ENCODE measurements at places on chromosomes 2 and 18.

GRCh38 chr2:106758901-106759497, 127.0 kb downstream of the ST6GAL2 start:
- no peak for DNase-seq

- no peak for DNase-seq
These were observed 11.3 kb upstream of the SH3BP4 start for GRCh38 chr2:234940527-234940926.

GRCh38 chr2:54575379-54575888, 119.3 kb downstream of the SPTBN1 start:
- no peak for DNase-seq

DNA sequence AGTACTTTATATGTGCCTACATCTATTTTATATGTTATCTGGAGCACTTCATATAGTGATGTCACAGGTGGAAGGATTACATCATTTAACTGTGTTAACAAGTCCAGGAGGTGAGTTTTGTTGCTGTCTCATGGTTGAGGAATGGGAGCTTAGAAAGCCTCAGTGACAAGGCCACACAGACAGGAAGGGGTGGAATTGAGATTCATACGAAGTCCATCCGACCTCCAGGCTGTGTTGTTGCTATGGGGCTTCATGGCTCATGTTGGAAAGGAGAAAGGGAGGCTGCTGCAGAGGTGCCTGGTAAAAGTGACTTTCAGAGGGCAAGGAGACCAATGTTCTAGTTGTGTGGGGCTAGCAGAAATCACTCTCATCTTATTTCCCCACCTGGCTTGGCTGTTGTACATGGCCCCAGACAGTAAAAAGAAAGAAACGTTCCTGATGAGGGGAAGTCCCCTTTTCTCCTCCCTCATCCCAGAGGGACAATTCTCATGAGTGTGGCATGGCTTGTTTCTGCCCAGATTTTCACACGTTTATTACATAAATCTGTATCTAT, 31.0 kb upstream of the GREB1 start:
- DNase-seq, result no peak

GRCh38 chr2:181792906-181793305, 98.6 kb upstream of the ITPRID2 start:
- DNase-seq, result no peak

- no peak for DNase-seq
These were observed 522.2 kb downstream of the PIK3C3 start for GRCh38 chr18:42477267-42477666.

DNA sequence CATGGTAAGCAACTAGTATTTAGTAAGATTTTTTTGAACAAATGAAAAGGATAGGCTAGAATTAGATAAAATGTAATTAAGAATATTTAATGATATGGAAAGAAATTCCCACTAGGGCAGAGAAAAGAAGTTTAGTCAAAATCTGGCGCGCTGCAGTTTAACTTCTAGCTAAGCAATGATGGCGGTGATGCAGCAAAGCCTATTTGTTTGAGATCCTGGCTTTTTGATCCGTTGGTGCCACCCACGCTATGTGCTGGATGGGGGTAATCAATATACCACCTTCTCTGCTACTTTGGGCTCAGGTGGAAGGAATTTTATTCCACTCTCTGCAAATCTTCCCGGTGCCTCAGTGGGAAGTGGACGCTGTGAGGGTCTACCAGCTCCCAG, 421 bp upstream of the FAM171B start:
- no peak for DNase-seq

DNA sequence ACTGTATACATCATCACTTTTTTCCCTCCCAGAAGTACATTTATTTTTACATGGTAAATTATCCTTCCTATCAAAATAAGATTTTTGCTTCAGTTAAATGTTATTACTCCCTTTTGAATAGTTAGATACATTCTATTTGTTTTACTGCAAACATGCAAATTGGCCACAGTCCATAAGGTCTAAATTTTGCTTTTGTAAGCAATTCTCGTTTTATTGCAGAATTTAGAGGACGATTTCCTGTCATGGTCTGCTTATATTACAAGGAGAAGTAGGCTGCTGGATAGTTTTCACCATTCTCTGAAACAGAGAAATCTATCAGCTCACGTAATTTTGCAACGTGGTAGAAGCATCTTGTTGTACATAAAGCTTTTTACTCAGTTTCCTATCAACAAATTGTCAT, 1632.5 kb downstream of the LRP1B start:
- DNase-seq, result no peak

DNA sequence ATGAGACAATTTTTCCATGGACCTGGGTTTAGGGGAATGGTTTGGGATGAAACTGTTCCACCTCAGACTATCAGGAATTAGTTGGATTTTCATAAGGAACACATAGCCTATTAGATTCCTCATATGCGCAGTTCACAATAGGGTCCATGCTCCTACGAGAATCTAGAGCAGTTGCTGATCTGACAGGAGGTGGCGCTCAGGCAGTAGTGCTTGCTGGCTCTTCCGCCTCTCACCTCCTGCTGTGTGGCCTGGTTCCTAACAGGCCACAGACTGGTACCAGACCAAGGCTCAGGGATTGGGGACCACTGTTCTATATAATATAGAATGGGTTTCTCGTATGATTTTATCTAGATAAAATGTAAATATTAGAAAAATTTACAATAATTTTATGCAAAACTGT, 338.7 kb downstream of the CPS1 start:
- no peak for DNase-seq

GRCh38 chr18:79195716-79196683, 126.8 kb downstream of the ATP9B start:
- DNase-seq, result no peak

GRCh38 chr2:36710858-36711515, 14.5 kb downstream of the VIT start:
- DNase-seq, result no peak

DNA sequence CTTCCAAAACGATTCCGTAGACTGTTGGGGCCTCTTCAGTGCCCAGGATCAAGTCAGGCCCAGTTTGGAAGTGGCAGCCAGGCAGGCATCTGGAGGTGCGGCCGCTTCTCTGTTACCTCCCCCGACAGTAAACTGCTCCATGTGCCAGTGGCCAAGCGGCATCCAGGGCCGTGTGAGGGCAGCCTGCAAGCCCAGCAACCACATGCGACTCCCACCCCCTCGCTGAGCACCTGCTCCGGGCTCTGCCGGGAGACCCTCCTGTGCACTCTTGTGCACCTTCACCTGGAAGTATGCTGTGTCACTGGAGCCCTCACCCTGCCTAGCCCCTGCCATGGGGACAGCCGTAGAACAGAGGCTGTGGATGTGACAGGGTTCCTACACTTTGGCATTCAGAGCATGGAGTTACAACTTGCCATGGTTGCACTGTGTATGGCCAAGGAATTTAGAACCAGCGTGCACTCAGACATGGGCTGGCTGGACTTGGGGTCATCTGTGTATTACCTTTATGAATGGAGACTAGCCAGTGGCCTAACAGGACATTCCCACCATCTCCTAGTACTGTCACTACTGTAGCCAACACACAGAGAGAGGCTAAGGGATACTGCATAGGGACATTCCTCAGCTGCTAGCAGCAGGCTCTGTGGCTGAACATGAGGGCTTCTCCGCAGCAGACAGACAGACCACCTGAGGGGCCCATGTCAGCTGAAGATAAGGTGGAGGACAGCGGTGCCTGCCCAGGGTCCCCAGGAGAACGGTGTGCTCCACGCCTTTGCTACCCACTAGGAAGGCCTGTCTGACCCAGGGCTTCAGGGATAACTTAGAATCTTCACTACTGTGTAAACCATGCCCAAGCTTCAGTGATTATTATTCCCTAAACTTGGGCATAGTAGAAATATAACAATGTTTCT, 25.0 kb upstream of the FAHD2A start:
- no peak for DNase-seq

DNA sequence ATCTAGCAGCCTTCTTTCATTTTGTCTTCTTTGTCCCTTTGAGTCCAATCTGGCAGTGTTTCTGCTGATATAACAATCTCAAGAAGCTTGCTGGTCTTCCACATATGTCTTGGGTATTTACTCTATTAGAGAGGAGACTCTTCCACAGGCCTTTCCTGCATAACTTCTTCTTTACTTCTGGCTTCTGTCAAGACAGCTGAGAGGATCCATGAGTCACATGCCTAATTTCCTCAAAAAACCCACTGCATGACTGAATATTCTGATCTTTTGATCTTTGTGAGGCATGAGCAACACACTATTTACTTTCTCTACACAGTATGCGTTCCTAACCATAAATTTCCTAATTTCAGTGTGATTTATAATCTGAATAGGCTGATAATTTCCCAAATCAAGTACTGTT, 5.1 kb upstream of the DCC start:
- no peak for DNase-seq

DNA sequence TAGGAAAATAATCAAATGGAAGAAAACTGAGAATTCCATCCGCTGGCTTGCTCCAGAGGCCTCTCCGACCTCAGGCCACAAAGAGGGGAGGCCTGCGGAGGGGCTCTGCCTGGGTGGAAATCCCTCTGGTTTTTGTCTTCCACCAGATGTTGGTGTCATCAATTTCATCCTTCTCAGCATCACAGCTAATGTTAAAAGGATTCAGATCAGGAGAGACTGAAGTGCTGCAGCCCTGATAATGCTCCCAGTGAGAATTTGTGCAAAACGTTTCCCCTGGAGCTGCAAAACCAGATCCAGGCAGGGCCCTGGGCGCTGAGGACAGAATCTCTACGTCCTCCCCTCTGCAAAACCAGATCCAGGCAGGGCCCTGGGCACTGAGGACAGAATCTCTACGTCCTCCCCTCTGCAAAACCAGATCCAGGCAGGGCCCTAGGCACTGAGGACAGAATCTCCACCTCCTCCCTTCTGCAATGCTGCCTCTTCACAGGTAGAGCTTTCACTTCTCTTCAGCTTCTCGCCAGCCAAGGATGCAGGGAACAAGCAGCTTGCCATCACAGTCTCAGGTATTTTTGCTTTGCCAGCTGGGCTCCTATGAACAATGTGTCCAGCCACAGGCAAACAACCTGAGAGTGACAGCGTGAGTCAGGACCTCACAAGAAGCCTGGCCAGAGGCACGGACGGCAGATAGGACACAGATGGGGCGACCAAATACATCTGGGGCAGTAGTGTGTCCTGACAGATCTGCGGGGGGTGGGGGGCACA, 81.2 kb downstream of the TMEM18 start:
- DNase-seq, result peak; percentile 49

DNA sequence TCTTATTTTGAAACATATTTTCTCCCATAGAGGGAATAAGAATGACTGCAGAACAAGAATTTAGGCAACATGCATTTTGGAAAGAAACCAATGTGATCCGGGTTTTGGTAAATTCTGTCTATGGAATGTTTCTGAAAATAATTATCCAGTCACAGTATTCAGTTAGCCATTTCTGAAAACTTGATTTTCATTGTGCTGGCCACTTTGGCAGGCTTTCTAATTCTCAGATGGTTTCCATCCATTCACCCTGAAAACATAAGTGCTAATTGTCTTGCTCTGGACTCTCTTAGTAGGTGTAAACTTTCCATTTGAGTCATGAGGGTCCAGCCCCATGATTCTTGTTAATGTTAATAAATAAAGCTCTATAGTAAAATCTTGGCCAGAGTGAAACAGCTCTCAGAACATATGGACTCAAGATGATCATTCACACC, 176.5 kb downstream of the RBM43 start:
- no peak for DNase-seq

DNA sequence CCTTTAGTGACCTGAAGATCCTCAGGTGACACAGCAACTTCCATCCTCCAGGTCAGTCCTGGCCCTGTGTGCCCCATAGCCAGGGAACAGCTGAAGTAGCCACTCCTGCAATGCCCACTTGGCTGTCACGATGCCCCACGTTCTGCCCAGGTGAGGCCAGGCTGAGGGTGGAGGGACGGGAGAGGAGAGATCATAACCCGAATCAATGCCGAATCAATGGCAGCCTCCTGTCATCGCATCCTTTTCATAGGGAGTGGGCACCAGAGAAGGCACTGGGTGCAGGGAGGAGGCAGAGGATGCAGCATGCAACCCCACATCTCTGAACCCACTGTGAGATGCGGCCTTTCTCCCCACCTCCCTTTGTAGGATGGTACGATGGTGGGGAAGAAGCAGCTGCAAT, 75.3 kb upstream of the EPC2 start:
- no peak for DNase-seq

DNA sequence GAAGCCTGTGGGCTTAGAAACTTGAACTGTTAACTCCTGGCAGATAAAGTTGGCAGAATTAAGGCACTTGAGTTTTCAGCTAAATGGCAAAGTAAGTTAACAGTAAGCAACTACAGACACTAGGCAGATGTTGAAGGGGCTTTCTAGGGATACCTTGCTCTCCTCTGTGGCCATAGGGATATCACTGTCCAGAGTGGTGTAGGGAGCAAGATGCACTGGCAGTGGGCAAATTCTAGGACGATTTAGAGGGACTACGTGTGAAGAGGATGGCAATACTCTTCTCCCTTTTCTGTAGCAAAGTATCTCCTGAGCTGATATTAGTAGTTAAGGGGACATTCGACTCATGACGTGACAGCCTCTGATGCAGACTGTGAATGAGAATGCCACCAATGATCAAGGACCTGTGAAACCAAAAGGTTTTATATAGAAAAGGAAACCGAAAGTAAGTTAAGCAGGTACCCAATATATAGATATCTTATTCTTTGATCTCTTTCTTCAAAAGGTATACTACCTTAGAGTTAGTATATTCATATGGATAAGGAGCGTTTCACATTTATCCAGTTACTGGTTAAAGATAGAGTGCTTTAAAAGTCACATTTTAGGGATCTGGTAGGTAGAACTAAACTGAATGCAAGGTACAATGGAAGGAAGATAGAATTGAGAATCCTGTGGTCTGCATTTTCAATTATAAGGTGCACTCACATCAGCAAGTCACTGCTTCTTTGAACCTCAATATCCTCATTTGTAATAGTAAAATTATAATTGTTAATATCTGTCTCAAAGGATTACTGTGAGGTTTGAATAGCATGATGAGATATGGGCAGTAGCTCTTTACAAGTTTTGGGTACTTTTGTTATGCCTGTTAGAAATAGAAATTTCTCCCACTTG, 106.4 kb downstream of the KCNH7 start:
- DNase-seq, result no peak

DNA sequence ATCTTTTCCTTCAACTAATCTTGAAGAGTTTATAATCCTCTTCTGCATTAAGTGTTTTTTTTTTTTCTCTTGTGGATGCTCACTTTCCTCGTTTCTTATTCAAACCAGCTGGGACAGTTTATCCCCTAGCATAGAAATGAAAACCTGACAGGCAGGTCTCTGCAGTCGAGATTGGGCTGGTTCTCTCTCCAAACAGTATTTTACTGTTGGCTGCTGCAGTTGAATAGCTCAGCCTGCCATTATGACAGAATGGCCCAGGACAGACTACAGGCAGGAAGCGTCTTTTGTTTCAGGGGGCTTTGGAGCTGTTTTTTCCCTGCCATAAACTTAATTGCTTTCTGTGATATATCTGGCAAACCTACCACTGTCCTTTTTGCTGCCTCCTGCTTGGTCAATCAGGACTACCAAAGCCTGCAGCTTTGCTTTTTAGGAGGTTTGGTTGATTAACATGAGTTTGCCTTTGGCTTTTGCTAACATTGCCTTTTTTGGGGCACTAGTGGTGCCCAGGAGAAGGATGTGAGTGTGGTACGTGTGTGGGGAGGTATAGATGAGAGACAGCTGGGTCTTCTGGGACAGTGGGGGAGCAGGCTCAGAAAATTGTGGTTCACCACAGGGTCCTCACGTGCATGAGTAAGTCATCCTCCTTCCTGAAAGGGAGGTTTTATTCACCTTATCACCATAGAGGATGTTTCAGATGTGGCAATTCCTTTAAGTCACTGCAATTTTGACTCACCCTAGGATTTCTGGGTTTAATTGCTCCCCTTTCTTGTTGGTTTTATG, 128.7 kb downstream of the LYPD6B start:
- no peak for DNase-seq

- no peak for DNase-seq
These were observed 11.8 kb downstream of the CYRIA start for GRCh38 chr2:16653799-16654198.

- peak; percentile 75 for DNase-seq
These were observed 29.0 kb downstream of the ANO7 start for GRCh38 chr2:241217320-241218031.

All from cerebellum (tissue), 4 donors.